ENCODE measurements at places on chromosomes 12 and 14.

- peak; percentile 19 for DNase-seq
Measured at GRCh38 chr12:71438670-71439361, 782 bp upstream of the LGR5 start.

- DNase-seq: no peak
Measured at GRCh38 chr12:31021181-31021580, 52.5 kb upstream of the DDX11 start.

DNA sequence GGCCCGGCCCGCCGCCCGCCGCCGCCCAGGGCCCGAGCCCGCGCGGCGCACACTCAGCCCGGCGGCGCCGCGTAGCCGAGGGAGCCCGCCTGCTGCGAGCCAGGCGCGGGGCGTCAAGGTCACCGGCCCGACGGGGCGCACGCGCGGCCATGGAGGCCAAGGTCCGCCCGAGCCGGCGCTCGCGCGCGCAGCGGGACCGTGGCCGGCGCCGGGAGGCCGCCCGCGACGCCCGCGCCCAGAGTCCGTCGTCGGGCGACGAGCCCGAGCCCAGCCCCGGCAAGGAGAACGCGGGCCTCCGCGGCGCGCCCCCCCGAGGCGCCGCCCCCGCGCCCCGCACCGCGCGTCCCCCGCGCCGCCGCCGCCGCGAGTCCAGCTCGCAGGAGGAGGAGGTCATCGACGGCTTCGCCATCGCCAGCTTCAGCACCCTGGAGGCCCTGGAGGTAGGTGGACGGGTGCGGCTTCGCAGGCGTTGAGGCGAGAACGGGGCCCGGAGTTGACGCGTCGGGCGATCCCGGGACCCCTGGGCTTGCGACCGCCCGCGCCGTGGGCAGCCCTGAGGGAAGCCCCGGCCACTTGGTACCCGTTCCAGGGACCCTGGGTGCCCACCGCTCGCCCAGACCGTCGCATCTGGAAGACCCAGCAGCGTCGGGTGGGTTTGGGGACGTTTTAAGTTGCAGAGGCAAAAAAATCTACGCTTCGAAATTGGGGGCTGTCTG is 629 bp downstream of the FBRSL1 start:
- DNase-seq: no peak

DNA sequence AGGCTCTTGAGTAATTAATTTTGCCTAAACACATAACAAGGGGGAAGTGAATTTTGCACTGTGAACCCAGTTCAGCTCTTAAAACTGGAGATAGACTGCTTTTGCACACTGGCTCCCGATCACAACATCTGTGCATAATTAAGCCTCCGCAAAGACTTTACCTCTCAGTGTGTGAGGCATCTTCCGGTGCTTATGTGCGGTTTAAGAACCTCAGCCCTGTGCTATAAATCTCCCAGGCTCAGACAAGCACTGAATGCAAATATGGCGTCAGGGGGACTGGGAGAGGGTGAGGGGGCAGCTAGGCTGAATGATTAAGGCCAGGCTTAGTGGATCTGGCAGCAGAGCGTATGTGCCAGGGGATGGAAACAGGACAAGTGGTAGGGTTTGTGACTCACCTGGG is 103.3 kb downstream of the ADCK1 start:
- peak; percentile 59 for DNase-seq

DNA sequence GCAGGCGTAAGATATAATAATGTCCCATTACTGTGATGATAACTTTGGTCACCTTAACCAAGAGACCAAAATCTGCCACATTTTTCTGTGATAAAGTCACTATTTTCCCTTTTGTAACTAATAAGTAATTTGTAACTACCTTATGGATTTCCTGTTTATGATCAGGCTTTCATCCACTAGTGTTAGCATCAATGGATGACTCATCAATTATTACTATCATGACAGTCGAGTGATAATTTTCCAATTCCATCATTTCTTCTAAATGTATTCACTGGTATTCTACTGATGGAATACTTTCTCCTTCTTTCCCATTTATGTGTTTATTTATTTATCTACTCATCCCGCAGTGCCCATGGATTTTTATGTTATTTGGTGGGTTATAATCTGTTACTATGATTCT is 148.4 kb downstream of the UNC79 start:
- DNase-seq: no peak

- DNase-seq: peak; percentile 25
Measured at GRCh38 chr12:82366197-82366596, 7.9 kb downstream of the METTL25 start.

- no peak for DNase-seq
Measured at GRCh38 chr14:52919971-52920370, 30.9 kb downstream of the FERMT2 start.

DNA sequence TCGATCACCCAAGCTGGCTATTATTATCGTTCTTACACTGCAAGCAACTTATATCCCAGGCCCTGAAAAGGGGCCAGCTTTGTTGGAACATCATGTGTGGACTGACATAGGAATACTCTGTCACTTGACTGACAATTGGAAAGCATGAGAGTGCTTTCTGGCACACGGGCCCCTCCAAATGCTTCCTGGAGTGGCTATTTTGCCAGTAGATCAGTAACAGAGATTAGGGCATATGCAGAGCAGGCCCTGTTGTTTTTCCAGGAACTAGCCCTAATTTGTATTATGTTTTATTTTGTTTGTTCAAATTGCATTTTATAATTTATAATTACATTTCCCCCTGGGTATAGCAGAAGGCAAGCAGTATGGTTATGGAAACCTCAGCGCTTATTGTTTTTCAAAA is 170.1 kb upstream of the FRMD6 start:
- DNase-seq: no peak

DNA sequence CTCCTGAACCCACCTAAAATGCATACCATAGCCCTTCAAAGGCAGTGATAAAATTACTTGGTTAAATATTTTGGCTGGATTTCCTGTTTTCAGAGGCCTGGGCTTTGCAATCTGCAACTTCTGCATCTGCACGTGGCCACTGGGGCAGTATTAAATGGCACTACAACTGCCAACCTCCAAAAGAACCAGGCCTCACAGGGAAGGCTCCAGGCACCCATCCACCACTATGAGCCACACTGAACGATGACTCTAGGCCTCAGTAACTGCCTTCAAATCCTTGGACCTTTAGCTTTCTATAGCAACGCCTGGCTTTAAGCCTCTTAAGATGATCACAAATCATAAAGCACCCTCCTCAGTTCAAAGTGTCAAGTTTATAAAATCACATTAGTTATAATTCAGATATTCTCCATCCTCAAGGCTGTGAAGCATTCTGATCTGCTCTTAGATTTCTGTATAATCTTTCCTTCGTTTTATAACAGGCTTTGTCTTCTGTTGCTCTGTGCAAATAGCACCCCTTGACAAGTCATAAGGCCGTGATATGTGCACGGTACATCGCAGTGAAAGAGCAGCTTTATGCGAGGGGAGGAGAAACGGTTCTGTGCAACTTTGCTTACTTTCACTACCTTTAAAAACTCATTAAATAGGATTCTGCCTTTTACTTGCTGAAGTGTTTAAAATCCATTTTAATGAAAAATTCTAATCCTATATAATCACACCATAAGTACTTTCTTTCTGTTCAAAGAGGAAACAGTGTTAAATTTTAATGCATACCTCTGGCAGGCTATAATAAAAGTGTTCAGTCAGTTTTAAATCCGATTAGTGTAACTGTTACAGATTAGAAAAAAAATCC is 196.4 kb upstream of the G2E3 start:
- DNase-seq: peak; percentile 67

DNA sequence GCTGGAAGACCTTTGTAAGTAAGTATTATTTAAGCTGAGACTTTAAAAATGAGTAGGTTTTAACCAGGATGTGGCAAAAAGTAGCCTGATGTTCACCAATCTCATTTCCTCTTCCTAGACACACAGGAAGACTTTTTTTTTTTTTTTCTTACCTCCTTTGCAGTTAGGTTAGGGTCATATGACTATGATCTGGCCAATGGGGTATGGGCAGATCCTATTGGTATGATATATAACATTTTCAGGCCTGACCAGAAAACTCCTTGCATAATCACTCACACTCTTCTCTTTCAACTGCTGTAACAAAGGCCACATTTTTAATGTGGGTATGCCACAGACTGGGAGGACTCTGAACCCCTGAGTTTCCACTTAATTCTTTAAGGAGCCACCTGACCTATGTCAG is 2.7 kb upstream of the RPS6KA5 start:
- no peak for DNase-seq

DNA sequence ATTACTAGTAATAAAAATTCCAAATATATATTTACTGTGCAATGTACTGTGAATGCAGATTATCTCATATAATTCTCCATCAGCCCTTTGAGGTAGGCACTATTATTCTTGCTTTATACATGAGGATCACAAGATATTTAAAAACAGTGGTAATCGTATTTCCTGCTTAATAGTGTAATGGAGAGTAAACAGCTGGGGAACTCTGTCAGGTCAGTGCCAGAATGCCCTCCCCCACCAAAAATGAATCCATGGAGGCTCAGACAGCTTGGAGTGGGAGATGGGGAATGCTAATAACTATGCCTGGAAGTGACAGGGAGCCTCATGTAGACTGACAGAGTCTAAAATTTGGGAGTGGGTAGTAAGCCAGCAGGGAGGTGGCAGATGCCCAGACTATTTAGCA is 153.6 kb downstream of the PAH start:
- DNase-seq: no peak

DNA sequence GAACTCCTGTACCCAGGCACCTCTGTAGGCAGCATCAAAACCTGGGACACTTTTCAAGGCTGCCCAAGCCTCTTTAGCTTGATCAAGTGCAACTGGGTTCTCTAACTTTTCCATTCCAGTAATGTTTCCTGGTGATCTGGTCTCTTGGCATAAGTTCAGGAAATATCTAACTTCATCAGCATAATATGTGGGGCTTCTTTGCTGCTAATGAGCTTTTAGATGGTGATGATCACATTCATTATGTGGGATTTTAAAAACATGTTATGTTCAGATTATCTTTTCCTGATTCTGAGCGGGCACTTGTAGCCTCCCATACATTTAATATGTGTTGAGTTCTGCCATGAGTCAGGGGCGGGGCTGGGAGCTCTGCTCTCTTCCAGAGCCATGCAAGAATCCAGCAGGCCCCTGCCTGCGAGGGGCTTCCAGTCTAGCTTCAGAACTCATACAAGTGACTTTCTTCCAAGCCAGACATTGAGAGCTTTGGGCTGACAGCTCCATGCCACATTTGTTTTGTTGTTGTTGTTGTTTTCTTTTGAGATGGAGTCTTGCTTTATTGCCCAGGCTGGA is 39.5 kb upstream of the RIN3 start:
- no peak for DNase-seq

GRCh38 chr14:93039649-93040315 is 75.9 kb downstream of the ITPK1 start:
- DNase-seq: no peak

DNA sequence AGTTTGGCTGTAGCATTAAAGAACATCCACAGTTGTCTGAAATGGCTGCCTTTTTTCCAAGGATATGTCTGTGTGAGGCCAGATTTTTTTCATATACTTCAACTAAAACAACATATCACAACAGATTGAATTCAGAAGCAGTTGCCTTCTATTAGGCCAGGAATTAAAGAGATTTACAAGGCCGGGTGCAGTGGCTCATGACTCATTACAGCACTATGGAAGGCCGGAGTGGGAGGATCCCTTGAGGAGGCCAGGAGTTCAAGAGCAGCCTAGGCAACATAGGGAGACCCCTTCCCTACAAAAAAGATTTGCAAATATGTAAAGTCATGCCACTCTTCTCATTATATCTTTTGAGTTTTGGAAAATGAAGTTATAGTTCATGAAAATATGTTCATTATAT is 108.6 kb downstream of the KTN1 start:
- peak; percentile 23 for DNase-seq

- no peak for DNase-seq
Measured at GRCh38 chr14:38336298-38336697, 80.4 kb upstream of the CLEC14A start.

DNA sequence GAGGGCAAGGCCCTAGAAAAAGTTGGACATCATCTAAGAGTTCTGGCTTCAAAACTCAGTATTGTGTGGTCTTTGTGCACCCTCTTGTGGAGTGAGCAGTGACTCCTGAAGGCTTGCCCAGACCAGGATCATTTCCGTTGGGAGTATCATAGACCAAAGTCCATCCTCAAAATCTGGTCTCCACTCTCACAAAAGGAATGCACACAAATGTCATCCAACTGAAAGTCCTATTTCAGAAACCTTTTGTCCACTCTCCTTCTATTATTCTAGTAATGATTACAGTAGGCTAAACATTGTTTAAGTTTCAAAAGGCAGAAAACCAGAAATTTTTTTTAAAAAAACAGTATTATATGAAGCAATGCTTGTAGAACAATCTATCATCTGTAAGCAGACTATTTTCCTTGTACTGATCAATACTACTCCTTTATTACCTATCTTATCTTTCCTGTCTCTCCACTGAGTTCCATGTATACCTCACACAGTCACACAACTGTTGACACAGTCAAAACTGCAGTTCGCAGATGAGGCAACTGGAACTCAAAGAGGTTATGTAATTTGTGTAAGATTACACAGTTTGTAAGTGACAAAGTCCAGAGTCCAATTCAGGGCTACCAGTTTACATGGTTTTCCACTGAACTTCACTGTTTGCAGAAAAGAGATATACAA is 41.4 kb downstream of the COX16 start:
- DNase-seq: peak; percentile 39

GRCh38 chr12:11621797-11622423 is 27.6 kb upstream of the ETV6 start:
- DNase-seq: peak; percentile 42

- DNase-seq: no peak
Measured at GRCh38 chr12:93938931-93939330, 209.4 kb upstream of the PLXNC1 start.

DNA sequence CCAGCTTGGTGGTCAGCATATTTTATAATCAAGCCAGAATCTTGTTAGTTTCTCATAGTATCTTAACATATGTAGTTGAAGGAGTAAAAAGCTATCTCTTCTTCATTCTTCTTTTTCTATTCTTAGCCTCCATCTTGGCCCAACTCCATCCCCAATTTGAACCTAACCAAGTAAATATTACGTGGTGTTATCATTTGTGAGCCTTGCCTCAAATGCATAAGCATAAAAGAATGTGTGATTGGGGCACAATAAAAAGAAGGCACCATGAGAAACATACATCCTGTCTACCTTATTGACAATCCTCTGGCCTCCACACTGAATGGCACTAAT is 181.4 kb upstream of the BMP4 start:
- DNase-seq: no peak

- DNase-seq: no peak
Measured at GRCh38 chr14:101968186-101968585, 3.8 kb downstream of the DYNC1H1 start.

- peak; percentile 62 for DNase-seq
Measured at GRCh38 chr12:52221912-52222457, 11.1 kb upstream of the KRT7 start.

- no peak for DNase-seq
Measured at GRCh38 chr14:32698831-32699230, 239.8 kb upstream of the NPAS3 start.

DNA sequence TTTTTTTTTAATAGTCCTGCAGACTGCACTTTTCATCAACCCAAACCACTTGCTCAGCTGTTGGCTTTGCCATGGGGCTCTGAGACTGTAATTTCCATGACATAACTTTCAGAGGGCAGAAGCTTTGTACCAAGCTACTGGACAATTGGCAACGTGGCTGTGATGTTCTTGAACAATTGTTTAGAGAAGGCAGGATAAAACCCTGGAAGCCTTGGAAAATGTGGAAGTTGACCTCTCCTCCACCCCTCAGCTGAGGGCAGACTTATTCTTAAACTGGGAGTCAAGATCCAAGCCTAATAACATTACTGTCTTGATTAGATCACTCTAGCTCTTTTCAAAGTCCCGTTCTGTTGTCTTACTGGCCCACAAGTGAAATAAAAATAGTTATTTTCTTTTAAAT is 2.2 kb downstream of the OR4E1 start:
- DNase-seq: no peak

Data from A673 (cell line).